Activated T-helper 1 cell treated with anti-CD3 and anti-CD28 coated beads, Interleukin-12 subunit alpha, Interleukin-12 subunit beta, Interleukin-2, Interleukin-4 antibody, amounts not matched to agents 30 ng/mL and 10 ng/mL and 1 ng/mL, durations not matched to agents 14 hours and 24 hours and 36 hours (primary cell): ENCODE measurements at places on chromosomes 3 and 15. TPM values are rescaled to one million over a fixed set of nuclear protein-coding genes. Genes with fewer than 3 reads are reported as not detected.
A peak's percentile ranks its signal among the peaks of the same experiment; 100 is the strongest.

DNA sequence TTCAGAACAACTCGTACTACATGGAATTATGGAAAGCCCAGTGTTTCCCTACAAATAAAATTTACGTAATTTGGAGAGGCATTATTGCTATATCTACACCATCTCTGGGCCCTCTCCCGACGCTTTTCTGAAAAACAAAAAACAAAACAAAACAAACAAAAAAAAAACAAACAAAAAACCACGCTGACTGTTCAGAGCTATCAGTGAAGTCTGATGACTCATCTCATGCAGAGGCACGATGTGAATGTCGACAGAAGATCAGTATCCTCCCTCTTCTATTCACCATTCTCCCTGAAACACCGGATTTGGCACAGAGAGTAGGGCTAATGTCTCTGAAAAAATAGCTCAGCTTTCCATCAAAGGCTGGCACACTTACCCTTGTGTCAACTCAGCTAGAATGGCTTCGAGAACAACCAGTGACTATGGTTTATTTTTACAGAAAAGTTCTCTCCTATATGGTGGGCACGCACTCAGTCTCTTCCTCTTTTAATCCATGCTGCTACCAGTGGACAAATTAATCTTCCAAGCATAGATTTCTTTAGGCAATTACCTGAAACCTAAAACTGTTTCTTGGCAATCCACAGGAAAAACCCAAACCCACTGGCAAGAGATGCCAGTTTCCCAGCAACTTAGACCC is 1.5 kb downstream of the CRBN start:
- H3K4me3 ChIP-seq: peak overlapping the region; percentile 96
- H3K36me3 ChIP-seq: peaks cover 30% of the 10 kb centered on the region
- peaks cover 61% of the 10 kb centered on the region for H3K4me1 ChIP-seq
- DNase-seq: no peak
- peak overlapping the region; percentile 85 for H3K27ac ChIP-seq

DNA sequence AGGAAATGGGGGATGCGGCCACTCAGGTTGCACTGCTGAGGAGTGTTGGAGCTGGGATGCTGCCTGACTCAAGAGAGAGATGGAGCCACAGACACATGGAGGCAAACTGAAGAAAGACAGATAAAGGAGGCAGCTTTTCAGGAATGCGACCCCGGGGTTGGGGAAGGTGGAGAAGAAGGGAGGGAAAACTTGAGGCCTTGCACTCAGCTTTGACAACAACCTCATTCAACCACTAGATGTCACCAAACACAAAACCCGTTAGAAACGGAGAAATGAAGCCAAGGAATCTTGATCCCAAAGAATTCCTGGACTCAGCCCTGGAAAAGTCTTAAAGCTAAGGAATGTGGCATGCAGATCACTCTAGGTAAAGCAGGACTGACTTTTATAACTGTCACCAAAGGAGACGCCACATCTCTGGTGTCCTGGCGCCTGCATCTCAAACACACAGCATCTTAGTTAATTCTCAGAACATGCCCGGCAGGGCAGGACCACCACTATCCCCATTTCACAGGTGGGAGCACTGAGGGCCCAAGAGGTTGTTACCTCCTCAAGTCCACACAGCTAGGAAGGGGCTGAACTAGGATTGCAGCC is 59.6 kb upstream of the LMCD1 start:
- DNase-seq: no peak
- no peaks in the 10 kb centered on the region for H3K4me1 ChIP-seq
- no peak overlapping the region for H3K4me3 ChIP-seq
- no peaks in the 10 kb centered on the region for H3K36me3 ChIP-seq
- no peak overlapping the region for H3K27ac ChIP-seq

DNA sequence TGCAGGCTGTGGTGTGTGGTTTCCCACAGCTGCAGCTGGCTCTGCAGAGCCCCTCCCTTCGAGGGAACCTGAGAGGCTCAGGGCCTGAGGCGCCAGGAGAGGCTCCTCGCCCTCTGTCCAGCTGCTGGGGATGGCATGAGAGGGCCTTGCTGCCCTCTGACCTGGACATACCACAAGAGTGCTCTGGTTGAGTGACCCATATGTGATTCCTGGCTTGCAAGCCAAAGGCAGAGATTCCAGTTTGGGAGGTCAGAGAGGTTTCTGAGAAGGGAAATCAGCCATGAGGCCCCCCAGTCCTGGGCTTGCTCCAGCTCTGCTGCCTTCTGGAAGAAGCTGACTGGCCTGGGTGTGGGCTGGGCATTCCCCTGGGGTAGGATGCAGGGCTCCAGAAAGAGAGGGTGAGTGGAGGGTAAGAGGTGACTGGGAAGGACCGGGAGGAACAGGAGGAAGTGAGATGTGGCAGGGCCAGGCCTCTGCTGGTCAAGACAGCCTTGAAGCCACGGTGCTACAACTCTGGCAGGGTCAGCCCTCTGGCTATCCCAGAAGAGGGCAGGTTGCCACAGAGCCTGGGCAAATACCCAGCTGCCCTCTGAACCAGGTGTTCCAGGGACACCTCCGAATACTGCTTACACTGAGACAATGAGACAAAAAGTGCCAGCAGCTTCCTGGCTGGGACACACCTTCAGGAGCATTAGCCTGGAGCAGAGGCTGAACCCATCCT is 16.0 kb upstream of the SRP14 start:
- peak overlapping the region; percentile 29 for H3K27ac ChIP-seq
- peaks cover 10% of the 10 kb centered on the region for H3K36me3 ChIP-seq
- no peak overlapping the region for H3K4me3 ChIP-seq
- H3K27me3 ChIP-seq: no peaks in the 10 kb centered on the region
- H3K4me1 ChIP-seq: peaks cover 69% of the 10 kb centered on the region

GRCh38 chr3:172221547-172221946 is 182.2 kb downstream of the FNDC3B start:
- DNase-seq: no peak
- H3K4me3 ChIP-seq: no peak overlapping the region
- peaks cover 2% of the 10 kb centered on the region for H3K36me3 ChIP-seq
- peaks cover 5% of the 10 kb centered on the region for H3K4me1 ChIP-seq
- H3K27me3 ChIP-seq: no peaks in the 10 kb centered on the region

- H3K4me1 ChIP-seq: no peaks in the 10 kb centered on the region
- peaks cover 11% of the 10 kb centered on the region for H3K27me3 ChIP-seq
- no peak for DNase-seq
Observed at GRCh38 chr3:73508330-73508954, 116.3 kb downstream of the PDZRN3 start.

DNA sequence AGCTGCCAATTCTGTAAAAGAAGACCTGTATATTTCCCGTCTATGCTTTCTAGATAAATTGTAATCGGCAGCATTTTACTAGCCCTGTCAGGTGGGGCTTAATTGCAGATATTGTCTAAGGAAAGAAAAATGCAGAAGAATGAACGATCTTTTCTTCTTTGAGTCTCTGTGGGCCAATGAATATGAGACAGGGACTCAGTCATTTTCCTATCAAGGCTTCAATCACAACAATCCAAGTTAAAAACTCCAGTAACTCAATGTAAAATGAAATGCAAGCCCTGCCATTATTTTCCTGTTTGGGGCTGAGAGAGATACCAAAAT is 313.9 kb downstream of the MECOM start:
- H3K4me3 ChIP-seq: no peak overlapping the region
- H3K4me1 ChIP-seq: no peaks in the 10 kb centered on the region
- H3K36me3 ChIP-seq: no peaks in the 10 kb centered on the region

DNA sequence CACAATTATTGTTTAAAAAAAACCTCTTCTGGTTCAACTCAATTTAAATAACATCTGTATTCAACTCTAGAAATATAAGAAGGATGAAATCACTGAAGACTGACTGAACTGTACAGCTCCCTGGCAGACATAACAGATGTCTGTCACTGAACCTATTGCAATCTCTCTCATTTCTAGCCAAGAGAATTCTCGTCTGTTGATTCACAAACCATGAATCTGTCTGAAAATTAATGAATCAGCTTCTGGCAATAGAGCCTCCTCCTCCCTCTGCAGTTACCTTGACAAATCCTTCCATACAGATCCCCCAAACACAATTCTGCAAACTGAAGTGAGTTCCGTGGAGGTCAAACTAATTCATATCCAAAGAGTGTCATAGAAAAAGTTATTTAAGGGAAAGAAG is 561.4 kb downstream of the PYDC2 start:
- H3K27me3 ChIP-seq: no peaks in the 10 kb centered on the region
- H3K4me1 ChIP-seq: no peaks in the 10 kb centered on the region
- no peak overlapping the region for H3K27ac ChIP-seq
- DNase-seq: no peak
- H3K4me3 ChIP-seq: no peak overlapping the region
- H3K36me3 ChIP-seq: no peaks in the 10 kb centered on the region

DNA sequence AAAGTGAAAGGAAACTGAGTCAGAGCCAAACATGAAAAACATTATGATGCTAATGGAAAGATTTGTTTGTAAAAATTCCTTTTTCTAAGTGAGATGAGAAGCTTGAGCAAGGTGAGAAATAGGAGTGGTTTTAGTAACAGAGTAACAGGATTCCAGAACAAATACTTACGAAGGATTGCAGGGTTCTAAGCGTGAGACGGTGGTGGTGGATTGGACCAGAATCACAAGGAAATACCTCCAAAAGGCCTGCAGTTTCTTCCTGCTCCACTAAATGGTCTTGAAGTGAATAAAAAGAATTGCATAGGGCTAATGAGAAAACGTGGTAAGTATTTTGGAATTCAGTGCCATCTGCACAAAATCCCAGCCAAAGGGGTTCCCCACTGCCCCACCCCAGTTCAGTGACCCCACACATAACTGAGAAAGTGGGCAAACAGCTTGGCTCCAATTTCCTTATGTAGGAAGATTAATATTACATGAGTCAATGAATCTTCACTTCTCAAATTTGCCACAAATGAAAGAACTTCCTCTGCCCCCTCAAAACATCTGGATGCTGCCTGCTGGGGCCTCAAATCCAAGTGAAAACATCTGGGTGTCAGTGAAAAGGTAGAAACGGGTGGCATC is 283.8 kb upstream of the NR2F2 start:
- no peak overlapping the region for H3K4me3 ChIP-seq
- H3K27ac ChIP-seq: no peak overlapping the region
- no peaks in the 10 kb centered on the region for H3K36me3 ChIP-seq
- DNase-seq: no peak

Gene LNP1
- total RNA-seq: 2.4 and 2.6 TPM in 2 replicates

Gene PFKFB4
- 11.7 and 15.5 TPM in 2 replicates for total RNA-seq

Gene DPPA2
- total RNA-seq: not detected in 2 replicates

Gene TAGLN3
- total RNA-seq: 0.78 and 1.1 TPM in 2 replicates

Gene FETUB
- not detected in 2 replicates for total RNA-seq

Gene GRK7
- not detected in 2 replicates for total RNA-seq
